Uterus (tissue), 4 donors: ENCODE measurements at places on chromosomes 7 and 10. TPM values are rescaled to one million over a fixed set of nuclear protein-coding genes. Genes with fewer than 3 reads are reported as not detected.

Gene CFTR
- total RNA-seq: under 0.01 TPM

Gene OR2A25
- not detected for total RNA-seq

Gene PLEKHS1
- total RNA-seq: not detected

Gene STOX1
- 0.51 TPM for total RNA-seq

Gene KMT2E
- 108 TPM for total RNA-seq

Gene TMEM176B
- total RNA-seq: 27.6 TPM

Gene ANTXRL
- total RNA-seq: not detected

Gene OPN1SW
- not detected for total RNA-seq

Gene ZNF722
- total RNA-seq: not detected

Gene CAMK2B
- total RNA-seq: not detected

Gene GSTO1
- 81.5 TPM for total RNA-seq

Gene PRSS37
- total RNA-seq: not detected

Gene CPN1
- not detected for total RNA-seq

Gene PAPOLB
- 0.24 TPM for total RNA-seq

Gene OR6V1
- not detected for total RNA-seq

Gene PDE1C
- 26.4 TPM for total RNA-seq

Gene PAPSS2
- total RNA-seq: 17.7 TPM

Gene HYAL4
- not detected for total RNA-seq

Gene FXYD4
- not detected for total RNA-seq

Gene WNT8B
- total RNA-seq: not detected

Gene GPR15LG
- not detected for total RNA-seq

Gene FAM237B
- not detected for total RNA-seq

Gene DENND2A
- total RNA-seq: 20.2 TPM

Gene CHN2
- total RNA-seq: 9.8 TPM

Gene CHRM2
- 0.49 TPM for total RNA-seq

Gene HOXA5
- total RNA-seq: 14.8 TPM

Gene PRPS1L1
- not detected for total RNA-seq

Gene SEMA3D
- total RNA-seq: 9.7 TPM

Gene LMOD2
- not detected for total RNA-seq

Gene ELN
- total RNA-seq: 37.4 TPM

Gene SPRN
- total RNA-seq: 0.62 TPM

Gene ASB10
- total RNA-seq: not detected

Gene DDC
- total RNA-seq: not detected

Gene NOS3
- total RNA-seq: 50.1 TPM

Gene ACHE
- 10.7 TPM for total RNA-seq

Gene PWWP2B
- 27.6 TPM for total RNA-seq

Gene MYH16
- total RNA-seq: not detected

Gene KCNIP2
- 8.6 TPM for total RNA-seq
